ENCODE measurements at places on chromosomes 2 and 18. TPM values are rescaled to one million over a fixed set of nuclear protein-coding genes. Genes with fewer than 3 reads are reported as not detected.

DNA sequence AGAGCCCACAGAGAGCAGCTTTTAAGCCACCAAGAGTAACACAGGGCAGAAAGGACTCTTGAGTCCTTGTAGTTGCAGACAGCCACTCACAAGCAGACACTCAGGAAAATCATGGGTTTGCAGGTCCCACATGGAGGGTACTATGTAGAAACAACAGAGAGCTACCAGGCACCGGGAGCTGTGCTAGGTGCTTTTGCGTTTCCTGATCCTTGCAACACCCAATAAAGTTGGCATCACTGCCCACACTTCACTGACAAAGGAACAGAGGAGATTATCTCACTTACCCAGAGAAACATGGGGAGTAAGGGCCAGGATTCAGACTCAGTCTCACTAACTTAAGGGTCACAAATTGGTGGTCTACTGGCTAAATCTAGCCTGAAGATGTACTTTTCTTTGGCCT is 32.5 kb upstream of the BZW1 start:
- DNase-seq = no peak

STPG4 gene
- 0.64 TPM for total RNA-seq

GRCh38 chr2:231319867-231320266 is 75.6 kb upstream of the B3GNT7 start:
- no peak for DNase-seq

IFIH1 gene
- 3.9 TPM for total RNA-seq

MRO gene
- total RNA-seq = not detected

ADAM23 gene
- 9.5 TPM for total RNA-seq

GRCh38 chr2:170323743-170324142 is 145.8 kb downstream of the MYO3B start:
- DNase-seq = no peak

GRCh38 chr2:66604326-66604725 is 169.4 kb downstream of the MEIS1 start:
- DNase-seq = no peak

NT5C1B gene
- not detected for total RNA-seq

Measured in fibroblast of villous mesenchyme (primary cell).